HAP-1 (cell line): ENCODE measurements at places on chromosomes 2 and 18.

- DNase-seq, result no peak
Observed at GRCh38 chr18:76258209-76258608, 236.8 kb downstream of the ZNF516 start.

GRCh38 chr2:8335801-8336200 is 346.1 kb upstream of the ID2 start:
- no peak for DNase-seq

DNA sequence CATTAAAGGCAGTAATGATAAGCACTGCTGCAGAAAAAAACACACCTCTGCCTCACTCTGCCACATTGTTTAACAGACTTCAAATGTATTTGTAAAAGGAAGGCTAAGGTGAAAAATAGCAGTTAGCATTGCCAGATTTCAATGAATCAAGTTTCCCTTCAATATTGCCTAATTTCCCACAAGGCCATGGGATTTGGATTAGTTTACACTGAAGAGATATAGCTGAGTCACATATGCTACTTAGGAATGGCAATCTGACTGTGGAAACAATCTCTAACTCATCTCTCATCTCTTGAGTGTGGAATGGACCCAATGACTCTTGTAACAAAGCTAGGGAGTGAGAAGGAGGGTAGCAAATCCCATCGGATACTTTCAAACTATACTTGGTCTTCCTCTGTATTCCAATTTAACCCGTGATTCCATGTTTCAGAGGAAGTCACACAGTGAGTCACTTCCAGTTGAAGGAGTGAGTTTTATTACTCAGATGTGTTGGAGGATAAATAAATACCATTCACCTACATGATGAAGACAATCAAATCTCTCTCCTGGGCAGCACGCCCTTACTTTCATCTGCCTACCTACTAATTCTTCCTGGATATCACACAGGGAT is 5.1 kb downstream of the B4GALT6 start:
- no peak for DNase-seq

- DNase-seq, result peak; percentile 92
Observed at GRCh38 chr2:95076705-95077529, 44.7 kb downstream of the MRPS5 start.

DNA sequence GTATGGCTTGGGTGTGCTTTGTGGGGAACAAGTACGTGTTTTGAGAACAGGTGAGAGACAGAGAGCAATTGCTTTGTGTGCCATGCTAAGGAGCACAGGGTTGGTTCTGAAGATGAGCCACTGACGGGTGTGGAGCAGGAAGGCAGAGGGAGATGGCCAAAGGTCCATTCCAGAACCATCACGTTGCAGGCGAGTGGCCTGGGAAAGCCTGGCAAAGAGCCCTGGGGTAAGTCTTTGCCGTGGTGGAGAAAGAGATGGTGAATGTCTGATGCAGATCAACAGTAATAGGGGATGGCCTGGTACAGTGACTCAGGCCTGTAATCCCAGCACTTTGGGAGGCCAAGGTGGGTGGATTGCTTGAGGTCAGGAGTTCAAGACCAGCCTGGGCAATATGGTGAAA is 93.5 kb upstream of the ZNF521 start:
- DNase-seq, result no peak

- no peak for DNase-seq
Observed at GRCh38 chr2:203301667-203302066, 26.5 kb upstream of the ABI2 start.

- no peak for DNase-seq
Observed at GRCh38 chr2:167862296-167862695, 385.1 kb downstream of the STK39 start.

- DNase-seq, result no peak
Observed at GRCh38 chr2:28413152-28413898, 20.7 kb downstream of the FOSL2 start.

GRCh38 chr2:23541503-23542229 is 156.7 kb downstream of the KLHL29 start:
- peak; percentile 24 for DNase-seq

DNA sequence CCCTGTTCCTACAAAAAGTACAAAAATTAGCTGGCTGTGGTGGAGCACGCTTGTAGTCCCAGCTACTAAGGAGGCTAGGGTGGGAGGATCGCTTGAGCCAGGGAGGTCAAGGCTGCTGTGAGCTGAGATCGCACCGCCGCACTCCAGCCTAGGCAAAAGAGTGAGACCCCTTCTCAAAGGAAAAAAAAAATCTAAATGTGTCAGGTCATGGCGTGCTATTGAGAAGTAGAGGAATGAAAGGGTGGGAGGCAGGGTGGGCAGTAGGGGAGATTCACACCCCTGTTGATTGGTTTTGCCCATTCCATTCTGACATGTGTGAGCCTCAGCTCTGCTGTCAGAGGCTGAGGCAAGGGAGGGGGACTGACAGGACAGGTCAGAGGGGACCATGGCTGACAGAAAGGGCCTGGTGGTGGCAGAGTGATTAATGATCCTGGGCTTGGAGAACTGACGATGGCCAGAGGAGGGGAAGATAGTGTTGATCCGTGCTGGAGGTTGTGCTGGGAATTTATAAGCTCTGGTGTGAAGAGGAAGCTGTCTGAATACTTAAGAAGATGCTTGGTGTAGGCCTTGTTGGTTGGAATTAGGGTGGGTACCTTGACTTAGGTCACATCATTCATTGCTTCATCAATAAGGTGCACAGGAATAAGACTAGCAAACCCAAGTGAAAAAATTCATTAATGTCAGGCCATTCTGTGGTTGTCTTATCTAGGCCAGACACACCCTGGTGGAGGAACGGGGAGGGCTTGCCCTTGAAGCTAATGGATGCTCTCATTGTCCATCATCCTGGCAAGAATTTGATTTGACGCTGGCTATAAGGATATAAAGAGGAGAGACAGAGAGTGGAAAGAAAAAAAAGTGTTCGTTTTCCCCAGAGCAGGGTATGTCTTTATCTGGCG is 19.1 kb upstream of the SMARCAL1 start:
- DNase-seq, result no peak

DNA sequence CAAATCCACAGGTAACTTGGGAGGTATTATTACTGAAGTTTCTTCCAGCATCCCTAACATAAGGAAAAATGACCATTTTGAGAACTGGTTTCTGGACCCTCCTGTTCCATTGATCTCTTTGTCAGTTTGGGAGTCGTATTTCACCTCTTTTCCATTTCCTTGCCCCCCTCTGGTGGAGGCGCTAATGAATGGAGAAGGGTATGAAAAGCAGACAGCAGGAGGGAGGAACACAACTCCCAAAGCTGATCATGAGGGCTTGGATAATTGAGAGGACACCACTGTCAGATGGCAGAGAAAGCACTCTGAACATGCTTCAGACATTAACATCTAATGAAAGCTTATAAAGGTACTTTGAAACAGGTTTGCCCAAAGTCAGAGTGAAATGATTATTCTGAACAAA is 56.6 kb upstream of the TLK1 start:
- no peak for DNase-seq

DNA sequence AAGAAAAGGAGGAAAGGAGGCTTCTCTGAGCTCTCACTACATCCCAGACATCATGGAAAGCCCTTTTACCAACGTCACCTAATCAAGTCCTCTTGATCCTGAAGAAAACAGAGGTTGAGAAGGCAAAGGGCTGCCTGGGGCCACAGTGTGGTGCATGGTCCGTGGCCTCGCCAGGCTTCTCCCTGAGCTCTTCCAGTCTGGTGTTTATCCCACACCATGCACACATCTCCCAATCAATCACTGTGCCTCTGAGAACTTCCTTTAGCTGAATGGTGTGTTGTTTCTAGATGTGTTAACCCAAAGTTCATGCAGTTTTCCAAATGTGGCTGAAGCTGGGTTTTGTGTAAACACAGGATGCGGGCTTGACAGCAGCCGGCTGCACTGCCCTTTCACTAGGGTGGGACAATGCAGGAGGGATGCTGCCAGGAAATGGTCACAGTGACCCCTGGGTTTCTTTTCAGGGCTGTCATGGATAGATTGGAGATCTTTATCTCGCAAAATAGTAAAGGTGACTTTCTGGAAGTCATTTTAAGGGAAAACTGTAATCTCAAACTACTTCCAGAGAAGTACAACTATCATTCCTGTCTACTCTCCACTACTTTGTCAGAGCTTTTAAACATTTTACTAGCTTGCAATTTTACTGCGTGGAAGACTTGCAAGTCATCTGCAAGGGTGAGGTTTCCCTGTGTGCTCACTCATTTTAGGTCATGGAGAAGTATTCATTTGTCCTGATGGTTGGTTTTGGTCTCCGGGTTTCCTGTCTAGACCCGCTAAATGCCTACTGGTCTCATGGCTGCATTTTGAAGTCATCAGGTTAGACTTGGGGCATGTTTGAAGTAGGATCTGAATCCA is 54.6 kb downstream of the IL1R2 start:
- DNase-seq, result no peak

- no peak for DNase-seq
Observed at GRCh38 chr2:109478906-109479493, 134.8 kb downstream of the SEPTIN10 start.

DNA sequence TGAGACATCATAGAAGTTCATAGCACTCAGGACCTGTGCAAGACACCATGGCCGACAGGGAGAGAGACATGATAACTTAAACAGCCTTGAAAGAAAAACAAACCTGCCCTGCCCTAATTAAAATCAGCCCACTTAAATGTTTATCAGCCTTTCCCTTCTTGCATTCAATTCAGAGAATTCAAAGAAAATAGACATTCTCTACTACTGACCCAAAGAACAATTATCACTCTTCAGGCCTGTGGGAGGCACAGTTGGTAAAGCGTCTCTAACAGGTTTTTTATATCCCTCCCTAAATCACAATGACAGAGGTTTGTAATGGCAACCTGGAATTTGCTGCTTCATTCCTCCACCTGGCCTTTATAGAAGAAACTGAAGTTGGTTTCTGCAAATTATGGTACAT is 1.7 kb downstream of the CDK15 start:
- DNase-seq, result no peak

DNA sequence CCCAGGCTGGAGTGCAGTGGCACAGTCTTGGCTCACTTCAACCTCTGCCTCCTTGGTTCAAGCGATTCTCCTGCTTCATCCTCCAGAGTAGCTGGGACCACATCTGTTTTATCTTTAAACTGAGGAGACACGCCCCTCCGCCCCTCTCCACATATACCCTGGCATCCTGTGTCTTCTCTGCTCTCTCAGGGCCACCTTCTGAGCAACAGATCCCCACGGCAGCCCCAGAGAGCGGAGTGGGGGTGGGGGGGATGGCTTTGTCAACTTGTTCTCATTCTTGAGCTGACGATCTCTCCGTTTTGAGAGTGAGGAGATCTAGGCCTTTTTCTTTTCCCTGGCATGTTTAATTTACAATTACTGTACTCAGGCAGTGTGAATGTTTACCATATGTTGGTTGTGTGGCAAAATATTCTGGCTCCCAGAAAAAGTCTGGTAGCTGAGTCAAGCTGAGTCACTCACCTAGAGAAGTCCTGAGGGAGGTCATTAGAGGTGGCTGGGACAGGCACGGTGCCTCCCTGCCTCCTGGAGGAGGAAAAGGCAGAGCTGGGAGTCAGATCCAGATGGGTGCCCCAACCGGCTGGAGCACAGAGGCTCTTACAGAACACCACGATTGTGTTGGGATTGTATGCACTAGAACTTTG is 19.5 kb upstream of the ID2 start:
- DNase-seq, result no peak

GRCh38 chr2:37688771-37689468 is 17.5 kb upstream of the CDC42EP3 start:
- DNase-seq, result peak; percentile 26

DNA sequence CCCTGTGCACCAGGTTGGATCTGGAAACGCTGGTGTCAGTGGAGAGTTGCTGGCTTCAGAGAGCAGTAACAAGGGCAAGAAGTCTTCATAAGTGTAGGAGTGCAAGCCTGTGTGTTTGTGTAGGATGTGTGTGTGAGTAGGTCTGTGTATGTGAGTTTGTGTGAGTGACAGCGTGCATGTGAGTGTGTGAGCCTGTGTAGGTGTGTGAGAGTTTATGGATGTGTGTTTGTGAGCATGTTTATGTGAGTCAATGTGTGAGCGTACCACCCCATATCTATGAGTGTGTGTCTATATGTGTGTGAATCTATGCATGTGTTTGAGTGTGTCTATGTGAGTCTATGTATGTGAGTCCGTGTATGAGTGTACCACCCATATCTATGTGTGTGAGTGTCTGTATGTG is 86.5 kb upstream of the ATG16L1 start:
- DNase-seq, result no peak

DNA sequence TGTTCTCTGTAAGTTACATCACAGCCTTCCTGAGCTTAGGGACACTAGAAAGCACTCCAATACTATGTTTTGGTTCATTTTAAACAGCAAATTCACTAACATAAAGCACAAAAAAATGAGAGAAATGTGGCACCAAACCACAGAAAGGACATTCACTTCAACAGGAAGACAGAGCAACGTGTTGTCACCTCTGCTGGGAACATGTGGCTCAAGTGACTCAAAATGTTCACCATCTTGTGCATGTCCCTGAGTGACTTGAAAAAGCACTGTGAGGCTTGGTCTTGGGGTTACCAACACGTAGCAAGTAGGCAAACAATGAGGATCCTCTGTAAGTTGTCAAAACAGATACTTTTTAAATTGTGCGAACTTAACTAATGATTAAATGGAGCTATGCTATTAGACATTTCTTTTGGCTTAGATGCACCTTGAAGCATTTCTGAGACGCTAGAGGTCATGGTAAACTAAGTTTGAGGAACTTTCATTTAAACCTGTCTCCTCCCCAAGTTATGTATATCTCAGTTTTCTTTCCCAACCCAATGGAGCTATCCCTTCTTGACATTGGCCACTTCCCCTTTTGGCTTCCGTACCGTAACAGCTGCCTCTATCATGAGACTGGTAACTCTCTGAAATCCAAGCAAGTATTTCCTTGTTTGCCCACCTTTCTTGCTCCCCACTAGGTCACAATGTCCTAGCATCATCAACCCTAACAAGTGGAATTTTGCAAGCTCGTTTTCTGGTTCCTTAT is 14.0 kb upstream of the ST6GAL2 start:
- no peak for DNase-seq

- DNase-seq, result no peak
Observed at GRCh38 chr18:5207471-5208150, 10.6 kb upstream of the AKAIN1 start.

GRCh38 chr2:162297925-162298552 is 20.4 kb downstream of the IFIH1 start:
- DNase-seq, result peak; percentile 83
